ENCODE measurements at places on chromosomes 13 and 19. TPM values are rescaled to one million over a fixed set of nuclear protein-coding genes. Genes with fewer than 3 reads are reported as not detected.

GRCh38 chr13:29704648-29705047 lies 109.2 kb upstream of the SLC7A1 start:
- no peak for DNase-seq

- no peak for DNase-seq
These were observed 994.7 kb upstream of the MIR17HG start for GRCh38 chr13:90352763-90353162.

- DNase-seq = no peak
These were observed 5.8 kb downstream of the PEG3 start for GRCh38 chr19:56834564-56835375.

DNA sequence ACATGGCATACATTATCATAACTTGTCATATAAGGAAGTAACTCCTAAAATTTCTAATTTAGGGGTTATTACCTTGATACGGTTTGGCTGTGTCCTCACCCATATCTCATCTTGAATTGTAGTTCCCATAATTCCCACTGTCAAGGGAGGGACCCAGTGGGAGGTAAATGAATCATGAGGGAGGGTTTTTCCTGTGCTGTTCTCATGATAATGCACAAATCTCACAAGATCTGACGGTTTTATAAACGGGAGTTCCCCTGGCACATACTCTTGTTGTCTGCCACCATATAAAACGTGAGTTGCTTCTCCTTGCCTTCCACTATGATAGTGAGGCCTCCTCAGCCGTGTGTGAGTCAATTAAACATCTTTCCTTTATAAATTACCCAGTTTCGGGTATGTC lies 76.0 kb downstream of the ZDHHC20 start:
- no peak for DNase-seq

- DNase-seq = no peak
These were observed 2.3 kb upstream of the TGDS start for GRCh38 chr13:94598281-94598680.

DNA sequence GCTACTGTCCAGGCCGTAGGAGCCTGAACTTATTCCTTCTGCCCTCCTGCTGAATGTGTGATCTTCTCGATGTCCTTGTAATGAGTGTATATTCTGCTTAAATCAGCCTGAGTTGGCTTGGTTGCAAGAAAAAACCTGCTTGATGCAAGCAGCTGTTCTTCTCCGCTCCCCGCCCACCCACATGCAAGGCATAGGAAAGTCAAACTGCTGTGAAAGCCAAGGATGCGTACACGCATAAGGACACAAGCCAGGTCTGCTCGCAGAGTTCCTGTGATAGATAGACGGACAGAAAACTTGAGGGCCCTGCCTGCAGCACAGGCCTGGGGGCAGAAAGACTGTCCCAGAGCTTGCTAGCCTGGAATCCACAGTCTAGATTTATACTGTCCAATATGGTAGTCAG lies 101.1 kb downstream of the DNAJC15 start:
- DNase-seq = no peak

- no peak for DNase-seq
These were observed 62.0 kb downstream of the COL4A1 start for GRCh38 chr13:110244976-110245375.

DNA sequence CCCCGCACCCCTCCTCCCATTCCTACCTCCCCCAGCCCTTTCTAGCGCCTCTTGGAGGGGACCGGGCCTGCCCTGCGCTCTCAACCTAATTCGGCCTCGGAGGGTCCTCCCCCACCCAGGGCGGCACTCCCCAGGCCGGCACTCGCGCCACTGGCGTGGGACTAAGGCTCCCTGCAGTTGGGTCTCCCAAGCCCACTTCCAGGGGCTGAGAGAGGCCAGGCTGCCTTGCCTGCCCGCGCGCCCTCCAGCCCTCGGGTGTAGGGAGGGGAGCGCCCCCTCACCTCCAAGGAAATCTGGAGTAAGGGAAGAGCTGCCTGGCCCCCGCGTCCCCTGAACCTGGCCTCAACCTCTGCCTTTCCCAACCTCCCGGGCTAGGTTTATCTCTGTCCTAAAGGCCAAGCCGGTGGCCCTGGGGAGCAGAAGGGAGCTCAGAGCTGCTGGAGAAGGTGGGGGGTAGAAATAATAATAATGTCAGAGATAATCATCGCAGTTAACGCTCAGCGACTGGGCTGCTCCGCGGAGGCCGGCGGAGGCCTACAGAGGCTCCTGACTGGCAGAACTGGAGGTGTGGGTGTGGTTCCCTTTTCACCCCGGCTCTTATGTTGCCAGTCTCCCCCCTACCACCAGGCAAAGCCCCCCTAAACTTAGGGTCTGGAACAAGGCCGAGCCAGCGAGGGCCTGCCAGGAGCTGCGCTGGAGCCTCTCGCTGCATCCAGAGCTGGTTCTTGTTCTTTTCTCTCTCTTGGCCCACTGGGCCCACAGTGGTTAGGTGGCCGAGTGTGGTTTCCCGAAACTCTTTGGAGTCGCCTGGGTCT lies 9.6 kb downstream of the ZIC2 start:
- DNase-seq = no peak

RHPN2 gene
- 6.4 TPM for total RNA-seq

CGB5 gene
- total RNA-seq = not detected

SIAH3 gene
- total RNA-seq = not detected

SIGLEC5 gene
- not detected for total RNA-seq

ATP7B gene
- total RNA-seq = 0.40 TPM
